Mucosa of gallbladder (tissue), 1 donor: ENCODE measurements at places on chromosomes 6 and 20.

- DNase-seq: no peak
These were observed 63.9 kb downstream of the FARS2 start for GRCh38 chr6:5325173-5325572.

DNA sequence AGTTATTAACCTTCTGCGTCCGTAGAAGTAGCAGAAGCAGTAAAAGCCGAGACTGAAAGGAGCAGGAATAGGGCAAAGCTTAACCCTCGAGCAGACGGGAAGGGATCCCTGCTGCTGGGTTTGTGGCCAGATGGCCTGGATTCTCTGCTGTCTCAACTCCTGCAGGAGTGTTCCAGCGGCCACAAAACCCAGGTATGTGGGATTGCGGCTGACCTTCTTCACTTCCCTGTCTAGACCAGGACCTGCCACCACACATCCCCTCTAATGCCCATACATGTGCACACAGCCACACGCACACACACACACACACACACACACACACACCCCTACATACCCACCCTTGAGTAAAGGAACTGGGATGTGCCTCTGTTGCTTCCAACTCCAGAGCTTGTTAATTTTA lies 33.1 kb upstream of the TNFRSF21 start:
- no peak for DNase-seq

GRCh38 chr20:25490656-25491445 lies 83.4 kb downstream of the GINS1 start:
- no peak for DNase-seq

DNA sequence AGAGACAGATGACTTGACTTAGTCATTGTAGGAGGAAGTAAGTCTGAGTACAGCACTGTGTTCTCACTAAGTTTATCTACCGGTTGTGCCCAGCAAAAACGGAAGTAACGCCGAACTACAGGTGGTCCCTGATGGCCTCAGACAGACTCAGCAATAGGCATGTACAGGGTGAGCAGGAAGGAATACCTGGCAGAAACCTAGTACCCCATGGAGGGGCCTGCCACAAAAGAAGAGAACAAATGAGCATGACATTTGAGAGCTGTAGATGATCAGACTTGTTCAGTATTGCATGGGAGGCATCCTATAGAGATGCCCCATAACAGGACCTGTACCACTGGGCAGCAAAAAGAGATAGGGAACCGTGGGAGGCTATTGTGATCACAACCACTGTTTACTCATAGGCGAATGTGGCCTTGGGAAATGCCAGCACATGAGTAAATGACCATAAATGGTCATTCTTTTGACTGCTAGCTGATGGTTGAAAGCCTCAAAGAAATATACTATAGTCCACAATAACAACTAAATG lies 106.4 kb upstream of the TAB2 start:
- DNase-seq: no peak

DNA sequence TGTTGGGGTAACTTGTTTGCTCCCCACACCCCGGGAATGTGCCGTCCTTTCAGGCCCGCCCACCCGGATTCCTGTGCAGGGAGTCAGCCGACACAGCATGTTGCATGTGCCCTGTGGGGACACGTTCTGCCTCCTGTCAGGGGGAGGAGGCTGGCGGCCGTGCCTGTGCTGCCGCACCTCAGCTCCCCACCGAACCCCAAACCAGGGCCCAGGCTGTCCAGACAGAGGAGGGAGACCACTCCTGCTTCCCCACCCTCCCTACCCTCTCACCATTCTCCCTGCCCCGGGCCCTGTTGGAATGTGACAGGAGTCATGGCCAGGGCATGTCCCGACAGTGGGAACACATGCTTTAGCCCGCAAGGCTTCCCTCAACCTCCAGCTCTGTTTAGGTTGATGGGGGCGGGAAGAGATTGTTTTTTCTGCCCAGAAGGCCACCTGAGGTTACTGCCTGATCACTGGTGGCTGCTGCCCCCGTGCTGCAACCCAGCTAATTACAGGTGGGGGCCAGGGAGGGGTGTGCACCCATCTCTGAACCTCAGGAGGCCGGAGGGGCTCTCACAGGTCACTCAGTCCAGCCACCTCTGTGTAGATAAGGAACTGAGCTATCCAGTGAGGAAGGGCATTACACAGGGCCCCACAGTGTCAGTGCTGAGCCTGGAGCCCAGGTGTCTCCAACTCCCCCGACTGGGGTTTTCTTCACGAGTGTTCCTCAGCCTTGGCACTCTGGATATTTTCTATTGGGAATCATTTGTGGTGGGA lies 13.6 kb downstream of the LRRC73 start:
- DNase-seq: no peak

DNA sequence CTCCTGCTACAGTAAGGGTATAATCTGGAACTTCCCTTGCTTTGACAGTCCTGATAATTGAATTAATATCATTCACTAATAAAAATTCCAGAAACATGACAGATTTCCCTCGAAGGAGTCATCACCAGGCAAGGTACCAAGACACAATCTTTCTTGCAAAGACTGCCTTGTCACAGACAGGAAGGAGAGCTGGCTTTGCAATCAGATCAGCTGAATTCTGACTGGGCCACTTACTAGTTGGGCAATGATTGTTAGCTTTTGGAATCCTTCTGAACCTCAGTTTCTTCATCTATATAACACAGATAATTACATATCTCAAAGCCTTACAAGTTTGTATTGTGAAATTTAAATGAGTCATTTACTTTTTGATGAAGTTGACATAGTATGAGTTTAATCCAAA lies 344.2 kb downstream of the RFPL4B start:
- no peak for DNase-seq

GRCh38 chr6:44301106-44301505 lies 12.0 kb downstream of the AARS2 start:
- DNase-seq: no peak

DNA sequence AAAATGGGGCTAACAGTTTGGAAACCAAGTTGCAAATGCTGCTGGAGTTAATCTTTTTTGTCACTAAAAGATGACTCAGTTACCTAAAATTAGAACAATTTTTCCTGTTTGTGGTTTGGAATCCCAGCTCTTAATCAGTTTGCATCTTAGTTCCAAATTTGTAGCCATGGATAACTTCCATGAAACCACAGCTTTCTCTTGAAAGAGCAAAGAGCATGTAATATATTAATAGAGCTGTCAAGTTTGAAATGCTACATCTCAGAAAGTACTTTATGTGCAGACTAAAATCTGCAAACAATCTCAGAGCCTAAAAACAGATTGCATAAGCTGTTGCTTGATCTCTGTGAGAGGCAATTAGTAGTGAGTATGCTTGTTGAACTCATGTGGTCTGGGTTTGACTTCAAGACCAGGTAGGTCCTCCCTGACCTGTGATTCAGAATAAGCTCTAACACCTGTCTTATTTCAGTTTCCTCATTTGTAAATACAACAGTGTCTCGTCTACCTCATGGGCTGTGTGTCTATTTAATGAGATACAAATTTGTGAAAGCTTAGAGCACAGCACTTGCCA lies 23.5 kb downstream of the DHX35 start:
- DNase-seq: no peak
